ENCODE measurements at places on chromosomes 2 and 18.
A peak's percentile ranks its signal among the peaks of the same experiment; 100 is the strongest.

GRCh38 chr2:71477231-71477691 is 23.9 kb downstream of the DYSF start:
- no peak for DNase-seq

DNA sequence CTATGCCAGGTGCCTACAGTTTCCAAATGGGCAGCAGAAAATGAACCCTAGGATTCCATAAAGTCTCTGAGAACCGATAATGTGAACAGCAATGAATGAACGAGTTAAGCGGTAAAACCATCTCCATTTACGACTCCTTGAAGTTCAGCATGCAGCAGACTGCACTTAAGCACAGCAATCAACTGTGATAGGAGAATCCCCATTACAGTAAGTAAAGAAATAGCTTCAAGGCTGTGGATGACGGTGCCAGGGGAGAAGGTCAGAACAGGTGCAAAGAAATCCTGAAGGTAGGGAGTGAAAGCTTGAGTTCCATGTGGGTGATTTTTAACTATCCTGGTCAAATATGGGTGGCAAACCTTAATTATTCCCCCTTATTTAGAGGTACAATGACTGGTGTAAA is 444.4 kb downstream of the NCKAP5 start:
- DNase-seq, result no peak

- peak; percentile 38 for DNase-seq
Observed at GRCh38 chr18:21897811-21898210, 157.2 kb downstream of the MIB1 start.

DNA sequence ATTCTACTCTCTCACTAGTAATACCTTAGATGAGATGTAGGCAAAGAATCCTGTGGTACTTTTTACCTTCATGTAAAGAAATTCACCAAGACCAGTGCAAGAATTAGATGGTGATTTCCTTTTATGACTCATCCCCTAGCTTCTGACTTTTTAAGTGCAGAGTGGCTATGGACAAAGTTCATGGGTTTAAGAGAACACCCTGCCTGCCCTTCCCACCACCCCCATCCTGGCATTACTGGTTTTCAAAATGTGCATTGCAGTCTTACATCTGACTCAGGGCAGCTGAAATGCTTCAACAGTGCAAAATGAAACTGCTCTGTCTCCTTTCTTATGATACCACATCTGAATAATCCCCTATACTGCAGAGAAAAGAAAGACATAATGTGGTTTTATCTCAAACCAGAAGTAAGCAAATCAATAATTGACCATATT is 22.6 kb downstream of the MAIP1 start:
- DNase-seq, result peak; percentile 26

DNA sequence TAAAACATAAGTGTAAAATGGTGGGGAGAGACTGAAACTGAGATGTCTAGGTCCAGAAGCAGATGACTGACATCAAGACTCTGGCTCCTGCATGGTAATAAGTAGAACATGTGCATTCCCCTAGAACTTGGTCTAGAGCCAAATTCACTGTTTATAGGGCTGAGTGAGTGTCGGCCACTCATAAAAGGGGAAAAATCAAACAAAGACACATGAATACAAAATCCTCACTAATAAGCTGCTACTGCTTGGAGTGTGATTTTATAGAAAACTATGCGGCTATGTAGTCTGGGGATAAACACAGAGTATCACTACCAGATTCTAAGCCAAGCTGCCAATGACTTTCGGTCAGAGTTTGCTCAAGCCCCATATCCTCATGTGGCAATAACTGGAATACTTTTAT is 1080.8 kb upstream of the DDX18 start:
- DNase-seq, result no peak

- no peak for DNase-seq
Observed at GRCh38 chr18:59620381-59620780, 76.8 kb downstream of the CCBE1 start.

DNA sequence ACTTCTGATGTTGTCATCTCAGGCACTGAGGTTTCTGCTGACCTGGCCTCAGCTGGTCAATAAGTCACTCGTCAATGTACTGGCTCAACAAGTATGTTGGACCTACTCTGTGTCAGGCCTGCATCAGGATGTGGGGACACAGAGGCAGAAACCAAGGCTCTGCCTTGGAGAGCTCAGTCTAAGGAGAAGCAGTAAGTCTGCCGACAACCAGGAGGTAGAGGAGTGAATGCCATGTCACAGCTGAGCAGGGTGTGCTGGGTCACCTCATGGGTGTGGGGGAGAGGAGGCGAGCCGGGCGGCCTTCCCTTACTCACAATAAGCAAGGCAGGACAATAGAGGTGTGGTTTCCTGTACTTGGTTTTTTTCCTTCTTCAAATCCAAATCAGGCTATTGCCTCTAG is 75.8 kb downstream of the COLEC12 start:
- no peak for DNase-seq

- no peak for DNase-seq
Observed at GRCh38 chr2:34401186-34401585, 802.1 kb upstream of the FAM98A start.

- no peak for DNase-seq
Observed at GRCh38 chr2:41873102-41874031, 174.5 kb upstream of the PKDCC start.

DNA sequence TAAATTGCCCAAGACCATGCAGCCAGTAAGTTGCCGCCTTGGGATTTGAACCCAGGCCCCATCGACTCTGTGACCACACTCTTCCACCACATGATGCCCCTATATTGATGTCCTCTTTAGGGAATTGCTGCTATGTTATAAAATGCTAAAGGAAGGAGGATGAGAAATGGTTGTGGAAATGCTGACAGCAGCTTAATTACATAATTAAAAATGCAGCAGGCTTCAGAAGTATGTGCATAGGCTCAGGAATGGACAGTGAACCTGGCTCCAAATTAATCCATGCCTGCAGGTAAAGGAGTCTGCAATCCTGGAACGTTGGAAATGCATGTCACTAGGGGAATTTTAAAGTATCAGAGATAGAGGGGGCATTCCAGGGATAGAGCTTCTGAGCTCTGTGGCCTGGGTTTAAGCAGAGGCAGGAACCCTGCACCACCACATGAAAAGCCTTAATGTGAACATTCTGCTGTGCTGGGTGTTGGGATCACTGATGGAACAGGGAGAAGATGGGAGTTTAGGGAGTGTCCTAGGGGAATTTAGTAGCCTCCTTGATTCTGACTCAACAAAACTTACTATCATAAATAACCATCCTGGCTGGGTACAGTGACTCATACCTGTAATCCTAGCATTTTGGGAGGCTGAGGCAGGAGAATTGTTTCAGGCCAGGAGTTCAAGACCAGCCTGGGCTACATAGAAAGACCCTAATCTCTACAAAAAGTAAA is 76.1 kb upstream of the CCDC85A start:
- DNase-seq, result no peak

GRCh38 chr2:20015482-20016083 is 3.1 kb upstream of the MATN3 start:
- DNase-seq, result no peak

- peak; percentile 13 for DNase-seq
Observed at GRCh38 chr2:148209603-148210002, 188.7 kb downstream of the MBD5 start.

GRCh38 chr2:195343540-195343939 is 313.5 kb upstream of the SLC39A10 start:
- DNase-seq, result no peak

DNA sequence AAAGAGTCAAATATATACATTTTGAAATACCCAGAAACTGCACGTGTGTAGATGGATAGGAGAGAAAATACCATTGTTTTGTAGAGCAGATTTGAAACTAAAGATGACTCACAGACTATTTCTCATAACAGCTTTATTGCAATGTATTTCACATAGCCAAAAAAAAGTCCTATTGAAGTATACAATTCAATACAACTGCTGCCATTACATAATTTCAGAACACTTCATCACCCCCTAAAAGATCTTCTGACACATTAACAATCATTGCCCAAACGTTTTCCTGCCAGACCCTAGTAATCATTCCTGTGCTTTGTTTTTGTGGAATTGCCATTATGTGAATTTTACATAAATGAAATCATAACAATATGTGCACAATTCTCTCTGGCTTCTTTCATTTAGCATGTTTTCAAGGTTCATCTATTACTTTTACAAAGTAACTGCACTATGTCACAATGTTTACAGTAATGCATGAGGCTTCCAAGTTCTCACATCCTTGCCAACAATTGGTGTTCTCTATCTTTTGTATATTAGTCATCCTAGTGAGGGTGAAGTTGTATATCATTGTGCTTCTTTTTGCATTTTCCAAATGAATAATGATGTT is 378.6 kb upstream of the CWC22 start:
- no peak for DNase-seq

DNA sequence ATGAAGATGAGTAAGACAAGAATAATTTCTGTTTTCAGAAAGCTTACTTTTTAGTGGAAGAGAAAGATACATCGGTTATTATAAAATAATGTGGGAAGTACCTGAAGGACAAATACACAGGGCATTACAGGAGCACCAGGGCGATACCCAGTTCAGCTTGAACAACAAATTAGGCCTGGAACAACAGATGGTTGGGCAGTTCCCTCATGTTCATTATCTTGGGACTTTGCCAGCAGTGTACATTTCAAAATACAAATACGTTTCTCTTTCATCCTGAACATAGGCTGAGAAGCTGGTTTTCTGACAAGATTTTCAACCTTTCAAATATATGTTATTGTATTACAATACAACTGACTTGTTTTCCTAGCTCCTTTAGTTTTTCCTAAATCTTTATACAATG is 79.6 kb downstream of the TGIF1 start:
- DNase-seq, result no peak

All from stimulated activated naive CD8-positive, alpha-beta T cell treated with anti-CD3 and anti-CD28 coated beads, Interleukin-15, Interleukin-2, amounts not matched to agents 100 U/mL and 50 U/mL, for 24 hours (primary cell).